Islet precursor cell (in vitro differentiated cells): ENCODE measurements at places on chromosomes 4 and X.

- no peak for DNase-seq
These were observed 723.7 kb upstream of the AGA start for GRCh38 chr4:178165951-178166308.

- no peak for DNase-seq
These were observed 148.8 kb upstream of the MID1 start for GRCh38 chrX:10769195-10769594.

DNA sequence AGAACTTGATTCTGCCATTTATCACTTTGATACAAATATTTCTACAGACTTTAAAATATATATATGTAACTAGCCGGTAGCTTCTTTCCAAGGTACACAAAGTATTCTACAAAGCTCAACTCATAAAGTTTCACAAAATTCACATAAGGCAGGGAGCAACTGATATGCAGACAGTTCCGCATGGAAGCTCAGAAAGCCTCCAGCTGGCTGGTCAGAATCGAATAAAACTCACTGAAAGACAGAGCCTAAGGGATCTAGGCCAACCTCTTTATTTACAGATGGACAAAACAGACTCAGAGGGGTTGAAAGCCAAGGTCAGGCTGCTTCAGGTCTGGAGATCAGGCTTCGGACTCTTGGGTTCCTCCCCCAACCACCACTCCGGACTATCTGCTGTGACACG lies 130.2 kb downstream of the DCTD start:
- DNase-seq = no peak

GRCh38 chr4:92198711-92199110 lies 105.1 kb upstream of the GRID2 start:
- no peak for DNase-seq

DNA sequence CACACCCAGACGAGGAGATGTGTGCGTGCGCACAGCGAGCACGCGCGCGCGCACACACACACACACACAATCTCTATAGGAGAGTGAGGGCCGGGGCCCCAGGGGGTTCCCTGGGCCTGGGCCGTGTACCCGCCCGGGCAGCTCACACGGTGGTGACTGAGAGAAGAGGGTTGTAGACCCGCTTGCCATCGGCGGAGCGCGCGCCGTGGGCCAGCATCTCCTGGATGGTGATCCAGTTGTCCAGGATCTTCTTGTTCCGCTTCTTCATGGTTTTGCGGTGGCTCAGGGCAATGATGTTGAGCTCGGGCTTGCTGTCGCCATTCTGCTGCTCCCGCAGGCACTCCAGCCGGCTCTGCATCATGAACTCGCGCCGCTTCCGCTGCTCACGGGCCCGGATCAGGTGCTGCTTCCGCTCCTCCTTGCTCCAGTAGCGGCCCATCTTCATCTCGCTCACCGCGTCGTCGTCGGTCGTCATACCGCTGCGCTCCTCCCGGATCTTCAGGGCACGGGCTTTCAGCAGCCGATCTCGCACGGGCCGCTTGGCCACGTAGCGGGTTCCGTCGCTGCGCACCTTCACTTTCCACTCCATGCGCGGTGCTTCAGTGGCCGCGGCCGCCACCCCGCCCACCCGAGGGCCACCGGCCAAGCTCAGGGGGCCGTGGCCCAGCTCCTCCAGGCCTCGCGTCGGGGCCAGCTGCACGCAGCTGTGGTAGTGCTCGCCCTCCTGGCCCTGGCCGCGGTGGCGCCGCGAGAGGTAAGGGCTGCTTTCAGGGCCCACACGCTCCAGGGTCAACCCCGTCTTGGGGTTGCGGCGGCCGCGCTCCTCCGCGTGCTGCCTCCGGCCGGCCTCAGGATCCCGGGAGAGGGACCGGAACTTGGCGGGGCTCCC lies 9.0 kb downstream of the SSR4 start:
- DNase-seq = no peak

DNA sequence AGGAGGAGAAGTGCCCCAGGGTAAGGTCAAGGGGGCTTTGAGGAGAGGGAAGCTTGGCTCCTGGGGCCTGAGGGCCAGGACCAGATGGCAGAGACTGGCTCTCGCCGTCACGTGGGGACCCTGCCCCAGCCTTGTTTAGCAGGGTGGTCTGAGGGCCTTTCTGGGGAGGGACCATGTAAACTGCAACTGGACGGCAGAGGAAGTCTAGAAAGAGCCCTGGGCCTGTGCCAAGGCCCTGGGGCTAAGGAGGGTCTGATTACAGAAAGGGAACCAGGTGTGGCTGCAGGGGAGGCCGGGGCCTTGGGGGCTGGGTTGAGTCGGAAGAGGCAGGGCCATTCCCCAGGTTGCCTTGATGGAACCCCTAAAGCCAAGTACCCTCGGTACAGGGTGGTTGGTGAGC lies 1.8 kb upstream of the HGFAC start:
- no peak for DNase-seq

DNA sequence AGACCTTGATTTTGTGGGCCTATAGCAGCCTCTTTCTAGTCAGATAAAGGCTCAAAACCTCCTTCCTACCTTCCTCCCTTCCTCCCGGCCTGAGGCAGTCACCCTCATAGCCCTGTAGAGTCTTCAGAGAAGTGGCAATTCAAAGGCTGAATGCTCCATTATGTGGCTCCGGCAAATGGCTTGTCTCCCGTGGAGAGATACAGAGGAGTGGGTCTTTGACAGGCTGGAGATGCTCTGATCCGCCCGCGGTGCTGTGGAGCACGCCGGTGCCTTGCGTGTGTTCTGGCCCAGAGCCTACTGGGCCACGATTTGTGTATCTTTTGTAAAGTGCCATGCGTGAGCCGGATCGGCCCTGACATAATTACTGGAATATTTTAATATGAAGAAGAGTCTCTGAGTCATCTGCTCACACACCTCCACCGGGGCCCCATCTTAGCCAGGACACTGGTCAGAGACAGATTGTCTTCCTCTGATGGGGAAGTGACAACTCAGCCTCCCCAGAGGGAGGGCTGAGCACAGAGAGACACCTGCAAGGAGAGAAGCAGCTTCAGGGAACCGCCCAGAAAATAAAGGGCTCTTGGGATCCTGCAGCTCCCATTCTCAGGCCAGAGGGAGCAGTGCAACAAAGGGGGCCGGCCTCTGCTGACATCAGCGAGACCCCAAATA lies 88.7 kb downstream of the DCTD start:
- no peak for DNase-seq

DNA sequence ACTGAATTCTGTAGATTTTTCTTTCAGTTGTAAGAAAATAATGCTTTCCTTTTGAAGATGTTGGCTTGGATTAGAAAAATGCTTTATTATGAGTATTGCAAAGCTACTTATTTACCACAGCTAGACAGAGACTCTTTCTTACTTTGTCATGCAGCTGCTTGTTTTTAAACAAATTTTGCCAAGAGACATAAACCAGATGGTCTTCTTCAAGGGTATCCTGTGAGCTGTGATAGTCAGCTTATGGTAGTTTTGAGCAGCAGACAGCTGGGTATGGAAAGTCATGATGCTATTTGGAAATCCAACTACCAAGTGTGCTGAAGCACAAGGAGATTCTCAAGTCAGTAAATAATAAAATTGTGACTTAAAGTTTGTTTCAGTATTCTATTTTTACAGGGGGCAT lies 941.5 kb downstream of the DMD start:
- DNase-seq = no peak

- DNase-seq = no peak
These were observed 3.5 kb upstream of the BMP2K start for GRCh38 chr4:78772526-78773091.

GRCh38 chr4:139115226-139115625 lies 61.8 kb downstream of the ELF2 start:
- DNase-seq = no peak

- no peak for DNase-seq
These were observed 207.0 kb downstream of the NAP1L3 start for GRCh38 chrX:93466383-93466782.

DNA sequence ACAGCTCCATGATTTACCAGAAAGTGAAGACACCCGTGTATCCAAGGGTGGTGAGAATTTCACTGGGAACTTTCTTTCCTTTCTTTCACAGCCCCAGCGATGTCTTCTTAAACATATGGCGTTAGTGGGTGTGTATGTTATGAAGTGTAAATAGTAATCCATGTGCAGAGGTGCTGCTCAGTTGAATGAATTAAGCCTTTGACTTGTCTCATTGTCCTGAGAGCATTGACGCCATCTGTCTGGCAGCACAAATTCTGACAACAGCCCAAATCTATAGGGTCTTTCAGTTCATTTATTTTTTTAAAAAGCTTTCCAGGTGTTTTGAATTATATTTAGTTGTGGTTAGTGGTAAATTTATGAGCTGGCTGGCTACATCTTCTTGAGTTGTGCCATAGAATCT lies 69.4 kb downstream of the CLCN5 start:
- DNase-seq = no peak

- no peak for DNase-seq
These were observed 24.3 kb downstream of the CXCL13 start for GRCh38 chr4:77629885-77630284.
